ENCODE measurements at places on chromosomes 7 and 10.

DNA sequence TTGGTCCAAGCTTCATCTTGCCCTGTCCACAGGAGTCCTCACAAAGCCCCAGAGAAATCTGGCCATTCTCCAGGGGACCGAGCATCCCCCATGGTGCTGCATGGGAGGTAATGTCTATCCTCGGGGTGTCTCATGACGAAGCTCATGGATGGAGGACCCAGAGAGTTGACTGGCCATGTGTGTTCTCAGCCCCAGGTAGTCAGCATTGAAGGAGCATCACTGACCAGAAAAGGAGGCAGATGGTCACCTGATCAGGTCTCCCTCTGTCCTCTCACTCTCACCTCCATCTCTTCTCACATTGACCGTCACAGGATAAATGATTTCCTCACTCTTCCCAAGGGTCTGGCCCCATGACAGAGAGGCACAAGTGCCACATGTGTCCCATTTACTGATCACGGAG lies 33.4 kb upstream of the GDF10 start:
- no peak for DNase-seq

GRCh38 chr10:63555330-63555729 lies 34.1 kb downstream of the REEP3 start:
- no peak for DNase-seq

GRCh38 chr7:20238754-20239324 lies 21.7 kb upstream of the MACC1 start:
- DNase-seq = no peak

GRCh38 chr10:96548589-96548988 lies 34.9 kb upstream of the TLL2 start:
- DNase-seq = no peak

DNA sequence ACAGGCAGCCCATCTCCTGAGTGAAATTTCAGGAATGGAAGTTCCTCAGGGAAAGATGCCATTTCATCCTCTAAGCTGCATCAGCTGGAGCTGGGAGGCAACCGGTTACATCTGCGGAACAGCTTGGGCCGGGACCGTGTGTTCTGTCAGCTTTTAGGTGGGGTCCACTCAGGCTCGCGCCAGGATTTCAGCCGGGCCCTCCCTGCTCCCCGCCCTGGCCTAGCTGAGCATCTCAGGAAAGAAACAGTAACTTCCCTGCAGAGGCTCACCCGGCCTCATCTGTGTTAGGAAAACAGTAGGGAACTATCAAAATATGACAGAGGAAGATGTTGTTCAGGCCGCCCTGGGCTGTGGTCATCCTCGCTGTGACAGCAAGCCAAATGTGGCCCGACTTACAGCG lies 110.4 kb downstream of the TRIL start:
- no peak for DNase-seq

DNA sequence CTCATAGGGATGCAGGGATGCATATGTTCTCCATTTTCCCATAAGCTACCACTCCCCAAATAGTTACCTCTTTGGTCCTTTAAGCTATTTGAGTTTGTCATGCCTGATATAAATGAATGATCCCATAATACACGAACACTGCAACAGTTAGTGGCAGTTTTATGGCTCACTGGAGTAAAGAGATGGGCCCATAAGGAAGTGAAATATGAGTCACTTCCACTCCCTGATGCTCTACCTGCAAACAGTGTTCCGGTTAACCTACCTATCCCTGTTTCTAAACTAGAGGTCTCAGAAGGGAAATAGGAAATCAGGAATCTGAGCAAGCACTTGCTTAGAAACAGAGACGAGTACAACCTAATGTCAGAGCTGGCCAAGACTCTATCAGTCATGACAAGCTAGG lies 71.7 kb downstream of the CALD1 start:
- no peak for DNase-seq

GRCh38 chr7:151271699-151272355 lies 23.3 kb upstream of the SMARCD3 start:
- no peak for DNase-seq

GRCh38 chr7:38955892-38956291 lies 21.8 kb upstream of the POU6F2 start:
- no peak for DNase-seq

DNA sequence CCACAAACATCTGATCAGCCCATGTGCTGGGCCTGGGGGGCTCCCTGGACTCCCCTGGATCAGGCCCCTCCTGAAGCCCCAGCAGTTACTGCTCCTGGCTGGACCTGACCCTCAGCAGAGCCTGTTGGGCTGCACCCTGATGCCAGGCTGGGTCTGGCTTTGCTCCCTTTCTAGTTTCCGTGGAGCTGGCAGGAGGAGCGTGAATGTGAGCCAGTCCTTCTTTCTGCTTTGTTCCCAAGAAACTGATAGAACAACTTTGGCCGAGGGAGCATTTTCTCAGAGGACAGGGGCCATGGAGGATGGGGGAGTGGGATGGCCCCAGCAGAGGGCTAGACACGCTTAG lies 128.2 kb downstream of the NEURL1 start:
- DNase-seq = no peak

- peak; percentile 60 for DNase-seq
Observed at GRCh38 chr7:145624618-145625017, 492.0 kb upstream of the CNTNAP2 start.

DNA sequence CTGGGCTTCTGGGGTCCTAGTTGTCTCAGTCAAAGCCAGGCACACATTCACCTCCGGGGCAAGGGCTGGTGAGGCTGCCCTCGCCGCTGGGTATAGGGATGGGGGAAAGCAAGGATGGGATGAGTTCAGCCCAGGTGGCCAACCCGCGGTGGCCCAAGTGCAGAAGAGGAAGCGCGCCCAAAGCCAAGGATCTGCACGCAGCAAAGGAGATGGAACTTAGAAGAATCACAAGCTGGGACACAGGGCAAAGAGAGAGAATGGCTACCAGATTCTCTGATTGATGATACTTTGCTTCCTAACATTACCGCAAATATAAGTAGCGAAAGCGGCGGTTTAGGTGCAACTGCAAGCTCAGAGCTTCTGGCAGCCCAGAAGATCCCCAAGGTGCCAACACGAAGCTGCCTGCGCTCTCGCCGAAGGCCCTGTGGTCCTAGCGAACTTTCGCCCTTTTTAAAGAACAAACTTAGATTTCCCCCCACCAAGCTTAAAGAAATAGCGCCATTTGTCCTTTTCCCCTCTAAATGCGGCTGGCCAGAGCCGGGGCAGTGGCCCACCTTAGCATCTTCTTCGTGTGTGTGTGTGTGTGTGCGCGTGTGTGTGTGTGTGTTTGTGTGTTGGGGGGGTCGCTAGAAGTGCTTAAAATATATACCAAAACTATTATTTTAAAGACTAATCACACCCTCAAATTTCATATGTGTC lies 927 bp upstream of the MKX start:
- no peak for DNase-seq

DNA sequence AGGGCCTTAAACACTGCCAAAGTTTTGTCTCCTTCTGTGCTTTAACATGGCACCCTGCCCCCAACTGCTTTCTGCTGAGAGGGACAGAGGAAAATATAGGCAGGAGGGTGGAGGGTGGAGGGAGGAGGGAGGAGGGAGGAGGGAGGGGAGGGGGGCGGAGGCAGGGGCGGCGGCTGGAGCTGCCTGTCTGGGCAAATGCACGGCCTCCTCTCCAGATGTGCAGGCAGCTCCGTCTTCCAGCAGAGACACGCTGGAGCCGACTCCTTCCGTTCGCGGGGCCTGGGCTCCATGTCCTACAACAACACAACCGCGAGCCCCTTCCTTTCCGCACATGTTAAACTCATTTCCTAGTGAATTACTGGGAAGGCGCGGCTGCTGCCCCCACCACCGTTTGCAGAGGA lies 14.2 kb downstream of the EBF3 start:
- no peak for DNase-seq

DNA sequence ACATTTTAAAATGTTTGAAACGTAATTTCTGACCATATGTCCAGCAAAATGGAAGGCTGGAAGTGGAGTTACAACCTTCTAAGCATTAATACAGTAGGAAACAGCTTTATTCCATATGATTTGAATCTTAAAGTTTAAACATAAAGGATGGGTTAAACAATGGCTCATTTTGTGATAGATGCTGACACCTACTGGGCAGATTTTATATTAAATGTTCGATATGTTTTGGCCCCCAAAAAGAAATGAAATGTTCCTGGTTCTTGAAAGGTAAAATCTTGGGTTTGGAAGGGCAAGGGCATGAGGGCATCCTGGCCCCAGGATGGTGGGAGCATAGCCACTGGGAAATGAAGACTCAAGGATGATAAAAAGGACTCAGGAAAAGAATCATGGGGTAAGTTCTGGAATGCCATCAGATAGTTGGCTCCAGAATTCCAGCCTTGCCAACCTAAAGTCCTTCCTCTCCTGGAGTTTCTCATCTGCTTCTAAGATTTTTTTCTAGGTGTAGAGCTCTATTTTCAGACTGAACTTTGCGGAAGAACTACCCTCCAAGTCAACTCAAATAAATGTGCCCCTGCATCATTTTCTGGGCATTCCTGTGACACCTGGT lies 34.6 kb upstream of the SLC35G1 start:
- DNase-seq = peak; percentile 18

- no peak for DNase-seq
Observed at GRCh38 chr7:88500131-88500530, 193.4 kb upstream of the STEAP4 start.

GRCh38 chr10:3785851-3786271 lies 852 bp upstream of the KLF6 start:
- peak; percentile 33 for DNase-seq

GRCh38 chr7:134561-135256 lies 57.7 kb upstream of the FAM20C start:
- no peak for DNase-seq
